T-cell (primary cell): ENCODE measurements at places on chromosomes 5 and 9.

GRCh38 chr5:151522226-151522625, 68.9 kb downstream of the FAT2 start:
- no peak for DNase-seq

GRCh38 chr5:1910081-1910760, 27.5 kb upstream of the IRX4 start:
- DNase-seq = no peak

- no peak for DNase-seq
These were observed 183.2 kb upstream of the MAP3K1 start for GRCh38 chr5:56632199-56632598.

GRCh38 chr9:121556082-121556481, 56.4 kb upstream of the GGTA1 start:
- DNase-seq = no peak

- peak; percentile 58 for DNase-seq
These were observed 11.7 kb upstream of the DOLPP1 start for GRCh38 chr9:129068990-129069861.

- DNase-seq = no peak
These were observed 379.1 kb downstream of the DMRT2 start for GRCh38 chr9:1429297-1429696.

DNA sequence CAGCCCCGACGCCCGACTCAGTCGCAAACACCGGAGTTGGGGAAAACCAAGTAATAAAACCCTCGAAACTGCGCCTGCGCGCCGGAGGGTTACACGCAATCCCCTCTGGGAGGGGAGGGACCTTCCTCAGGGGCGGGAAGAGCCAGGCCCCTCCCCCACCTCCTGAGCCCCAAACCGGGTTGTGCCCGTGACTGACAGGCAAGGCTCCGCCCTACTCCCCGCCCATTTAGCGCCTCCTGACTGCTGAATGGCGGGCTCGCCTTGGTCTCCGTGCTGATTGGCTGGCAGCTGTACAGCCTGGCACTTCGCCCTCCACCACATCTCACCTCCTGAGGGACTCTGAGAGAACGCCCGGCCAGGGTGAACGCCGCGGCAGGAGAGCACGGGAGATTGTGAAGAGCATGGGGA, at the start of gene PRDM9:
TSS of gene PRDM9 (plus strand) at position 332 of the 408 bp plus-strand sequence. CDS start 1,425 bp downstream, outside the sequence.
- DNase-seq = no peak

- DNase-seq = no peak
These were observed 130.0 kb downstream of the MPDZ start for GRCh38 chr9:13149454-13149853.

DNA sequence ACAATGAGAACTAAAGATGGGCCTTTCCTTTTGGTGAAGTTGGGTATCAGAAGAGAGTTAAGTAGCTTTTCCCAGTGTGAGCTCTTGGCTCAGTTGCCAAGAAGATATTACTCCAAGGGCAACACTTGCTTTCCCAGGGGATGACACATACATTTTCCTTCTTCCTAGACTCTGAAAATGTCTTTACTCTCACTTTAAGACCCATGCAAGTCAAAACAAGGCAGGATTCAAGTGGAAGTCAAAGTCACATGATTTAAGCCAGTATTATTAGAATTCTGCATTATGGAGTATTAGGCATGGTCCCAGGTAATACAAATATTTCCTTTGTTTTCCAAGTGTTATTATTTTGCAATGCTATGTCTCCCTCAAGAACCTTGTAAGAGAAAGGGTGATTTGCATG, 175.1 kb downstream of the PPP2R2B start:
- DNase-seq = no peak

- no peak for DNase-seq
These were observed 92.4 kb upstream of the LIFR start for GRCh38 chr5:38648703-38649291.

- no peak for DNase-seq
These were observed 124.0 kb upstream of the BOD1 start for GRCh38 chr5:173740400-173740799.

DNA sequence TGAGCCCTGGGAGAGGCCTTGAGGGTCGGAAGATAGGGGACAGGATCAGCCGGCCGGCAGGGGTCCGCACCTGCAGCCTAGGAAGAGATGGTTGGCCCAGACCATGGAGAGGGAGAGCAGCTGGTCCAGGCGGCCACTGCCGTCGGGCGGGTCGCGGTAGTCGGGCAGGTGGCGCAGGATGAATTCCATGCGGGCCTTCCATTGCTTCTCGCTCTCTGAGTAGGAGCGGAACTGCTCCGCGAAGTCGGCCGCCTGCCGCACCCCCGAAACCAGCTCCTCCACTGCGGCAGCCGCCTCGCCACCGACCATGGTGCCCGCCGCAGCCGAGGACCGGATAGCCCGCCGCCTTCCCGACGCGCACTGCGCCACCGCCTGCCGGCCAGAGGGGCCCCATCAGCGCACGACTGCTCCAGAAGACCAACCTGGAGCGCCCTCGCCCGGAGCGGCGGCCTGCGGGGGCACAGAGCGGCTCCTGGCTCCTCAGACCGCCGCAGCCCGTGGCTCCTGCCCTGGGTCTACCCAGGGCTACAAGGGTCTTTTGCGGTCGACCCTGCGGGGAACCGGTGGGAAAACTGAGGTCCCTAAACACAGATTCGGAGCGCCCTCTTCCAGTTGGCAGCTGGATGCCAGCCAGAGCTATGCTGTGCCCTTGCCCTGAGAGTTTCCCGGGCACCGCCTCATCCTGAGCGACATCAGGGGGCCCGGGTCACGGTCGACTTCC, at the start of gene CDKN2AIPNL:
TSS of gene CDKN2AIPNL (minus strand) at position 336 of the 721 bp plus-strand sequence. CDS start at position 309, 27 bp downstream.
- peak; percentile 85 for DNase-seq

- DNase-seq = no peak
These were observed 74.0 kb upstream of the SLC25A51 start for GRCh38 chr9:37977851-37978480.

- no peak for DNase-seq
These were observed 10.8 kb upstream of the NUDT12 start for GRCh38 chr5:103573411-103573810.

GRCh38 chr9:136921307-136921706, 23.2 kb downstream of the FBXW5 start:
- DNase-seq = no peak

- DNase-seq = no peak
These were observed 35.8 kb upstream of the MEGF10 start for GRCh38 chr5:127254729-127255284.

DNA sequence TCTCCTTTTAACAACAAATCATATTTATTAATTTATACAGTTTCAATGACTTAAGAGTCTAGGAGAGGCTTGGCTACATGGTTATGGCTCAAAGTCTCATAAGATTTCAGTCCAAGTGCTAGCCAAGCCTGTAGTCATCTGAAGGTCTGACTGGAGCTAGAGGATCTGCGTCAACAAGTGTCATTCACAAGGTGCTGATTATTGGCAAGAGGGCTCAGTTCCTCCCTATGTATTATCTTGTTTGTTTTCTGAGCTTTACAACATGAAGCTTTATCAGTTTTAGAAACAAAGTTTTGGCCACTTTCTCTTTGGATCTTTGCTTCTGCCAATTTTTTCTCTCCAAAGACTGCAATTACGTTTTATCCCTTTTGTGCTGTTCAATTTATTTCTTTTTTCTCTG, 94.7 kb downstream of the RICTOR start:
- DNase-seq = no peak

DNA sequence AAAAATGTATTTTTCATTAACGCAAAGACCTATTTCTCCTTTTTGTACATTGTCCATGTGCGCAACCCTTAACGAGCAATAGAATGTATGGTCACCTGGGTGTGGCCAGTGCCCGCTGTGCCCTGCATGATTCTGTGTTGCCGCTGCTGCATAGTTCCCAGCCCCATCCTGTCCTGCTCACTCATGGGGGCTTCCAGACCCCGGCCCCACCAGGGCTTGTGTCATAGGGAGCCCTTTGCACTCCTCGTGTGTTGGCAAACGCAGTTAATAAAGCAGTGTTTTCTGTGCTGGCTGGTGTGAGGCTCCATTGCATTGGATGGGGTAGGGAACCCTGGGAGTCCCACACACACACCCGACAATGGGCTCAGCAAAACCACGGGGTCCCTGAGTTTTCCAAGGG, 49.7 kb downstream of the SAR1B start:
- no peak for DNase-seq

DNA sequence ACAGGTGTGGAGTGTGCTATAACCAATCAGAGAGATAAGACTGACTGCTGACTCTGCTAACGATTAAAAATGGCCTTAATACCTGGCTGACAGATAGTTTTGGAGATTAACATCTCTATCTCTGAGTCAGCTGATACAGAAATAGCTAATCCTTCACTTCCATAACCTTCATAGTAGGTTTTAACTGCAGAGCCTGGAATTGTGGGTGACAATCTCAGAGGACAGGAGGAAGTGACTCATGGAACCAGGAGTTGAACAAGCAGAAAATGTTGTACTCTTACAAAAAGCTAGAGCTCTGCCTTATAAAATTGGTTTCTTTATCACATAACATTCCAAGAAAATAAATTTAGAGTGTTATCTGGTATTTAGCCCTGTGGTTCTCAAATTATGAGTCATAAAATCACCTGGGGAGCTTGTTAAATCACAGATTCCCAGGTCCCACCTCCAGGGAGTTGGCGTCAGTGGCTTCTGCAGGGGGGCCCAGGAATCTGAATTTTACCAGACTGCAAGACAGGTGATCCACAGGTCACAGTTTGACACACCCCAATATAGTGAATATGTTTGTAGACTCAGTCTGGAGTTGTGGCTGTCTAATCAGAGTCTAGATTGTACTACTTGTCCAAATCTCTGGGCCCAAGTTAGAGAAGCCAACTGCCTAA, 44.4 kb upstream of the AFAP1L1 start:
- DNase-seq = no peak

GRCh38 chr5:15191012-15191411, 309.0 kb upstream of the FBXL7 start:
- DNase-seq = no peak

- DNase-seq = no peak
These were observed 1539.0 kb upstream of the NUDT12 start for GRCh38 chr5:105101577-105101976.

DNA sequence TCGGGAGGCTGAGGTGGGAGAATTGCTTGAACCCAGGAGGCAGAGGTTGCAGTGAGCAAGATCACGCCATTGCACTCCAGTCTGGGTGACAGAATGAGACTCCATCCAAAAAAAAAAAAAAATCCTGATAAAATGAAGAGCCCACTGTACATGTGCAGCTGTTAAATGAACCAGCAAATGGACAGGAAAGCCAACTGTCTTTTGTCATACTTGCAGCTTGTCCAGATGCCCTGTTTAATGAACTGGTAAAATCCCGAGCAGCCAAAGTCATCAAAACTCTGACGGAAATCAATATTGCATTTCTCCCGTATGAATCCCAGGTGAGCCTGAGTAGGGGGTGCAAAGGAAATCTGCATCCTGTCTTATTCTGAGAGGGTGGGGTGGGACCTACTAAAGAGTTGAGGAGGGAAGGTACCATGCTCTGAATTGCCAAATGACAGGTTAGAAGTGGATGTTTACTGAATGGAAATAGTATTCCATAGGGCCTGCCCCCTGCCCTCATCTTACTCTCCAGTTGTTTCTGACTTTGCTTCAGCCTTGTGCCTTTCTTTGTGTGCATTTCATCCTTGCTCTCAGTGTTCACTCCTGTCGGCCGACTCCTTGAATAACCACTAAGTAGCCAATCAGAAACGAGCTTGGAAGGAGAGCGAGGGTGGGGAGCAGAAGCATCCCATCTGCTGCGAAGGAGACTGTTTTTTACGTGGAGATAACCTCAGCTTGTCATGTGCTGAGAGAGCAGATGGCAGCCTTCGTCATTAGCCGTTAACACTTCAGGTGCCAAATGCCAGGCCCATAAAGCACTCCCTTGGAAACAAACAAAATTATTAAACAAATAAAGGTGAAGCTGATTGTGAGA, 45.7 kb upstream of the CFAP157 start:
- DNase-seq = no peak

DNA sequence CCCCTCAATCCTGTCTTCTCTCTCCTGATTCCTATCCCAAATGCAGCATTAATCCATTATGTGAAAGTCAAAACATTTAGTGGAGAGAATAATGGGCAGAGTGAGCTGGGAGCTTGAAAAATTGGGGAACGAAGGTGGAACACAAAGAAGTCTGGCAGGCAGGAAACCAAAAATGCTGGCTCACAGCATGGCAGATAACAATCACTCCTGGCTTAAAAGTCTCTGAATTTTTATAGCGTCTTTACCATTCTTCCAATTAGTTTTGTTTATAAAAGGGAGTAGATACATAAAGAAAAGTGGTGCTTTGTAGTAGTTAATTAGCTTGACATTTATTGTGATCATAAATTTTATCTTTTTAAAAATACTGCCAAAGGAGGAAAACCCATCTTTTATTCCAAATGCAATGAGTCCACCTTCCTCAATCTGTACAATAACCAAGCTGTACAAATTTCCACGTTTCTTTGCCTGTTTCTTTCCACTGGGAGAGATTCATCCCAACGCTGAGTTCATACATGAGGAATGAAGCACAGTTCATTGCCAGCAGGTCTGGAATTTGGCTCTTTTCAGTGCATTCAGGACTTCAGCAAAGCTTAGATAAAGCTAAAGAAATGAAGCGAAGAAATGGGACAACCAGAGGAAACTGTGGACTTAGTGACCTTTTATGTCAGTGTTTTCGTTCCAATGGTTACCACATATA, 174.7 kb downstream of the HMHB1 start:
- DNase-seq = no peak

- DNase-seq = no peak
These were observed 1057.8 kb upstream of the WWC1 start for GRCh38 chr5:167233507-167234220.

DNA sequence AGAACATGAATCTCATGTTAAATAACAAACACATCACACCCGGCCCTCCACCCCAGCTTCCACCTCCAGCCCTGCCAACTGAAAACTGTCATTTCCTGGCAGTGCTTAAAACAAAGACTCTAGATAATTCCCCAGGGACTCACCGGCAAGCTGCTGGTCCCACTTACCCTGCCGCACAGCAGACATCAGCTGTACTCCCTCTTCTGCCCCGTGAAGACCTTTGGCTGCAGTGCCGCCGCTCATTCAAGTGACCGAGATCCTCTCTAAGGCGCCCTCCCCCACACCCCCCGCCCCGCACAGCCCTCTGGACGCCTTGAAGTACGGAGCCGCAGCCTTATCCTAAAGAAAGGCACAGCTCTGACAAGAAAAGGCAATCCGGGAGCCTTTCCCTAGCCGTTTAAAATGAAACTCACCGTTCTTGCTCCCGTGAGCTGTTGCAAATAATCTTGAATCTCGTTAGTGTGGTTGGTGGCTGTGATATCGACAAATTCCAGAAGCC, 434 bp downstream of the GLRX start:
- no peak for DNase-seq

DNA sequence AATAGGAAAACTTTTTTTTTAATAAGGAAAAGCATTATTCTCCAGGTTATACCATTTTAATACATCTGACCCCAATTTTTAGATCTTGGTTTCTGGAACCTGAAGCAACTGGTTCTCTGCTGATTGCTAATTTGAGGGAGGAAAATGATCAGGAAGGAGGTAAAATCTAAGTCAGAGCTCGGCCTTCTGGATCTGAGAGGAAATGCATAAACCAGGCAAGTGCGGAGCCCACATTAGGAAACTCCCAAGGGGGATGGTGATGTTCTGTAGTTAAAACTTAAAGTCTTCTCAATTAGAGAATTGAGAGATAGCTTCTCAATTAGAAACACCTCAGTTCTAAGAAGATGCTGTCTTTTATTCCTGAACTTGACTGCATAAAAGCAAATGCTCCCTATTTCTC, 113.5 kb downstream of the TSSK1B start:
- no peak for DNase-seq
